ENCODE measurements at places on chromosomes 1 and 21. TPM values are rescaled to one million over a fixed set of nuclear protein-coding genes. Genes with fewer than 3 reads are reported as not detected.

DNA sequence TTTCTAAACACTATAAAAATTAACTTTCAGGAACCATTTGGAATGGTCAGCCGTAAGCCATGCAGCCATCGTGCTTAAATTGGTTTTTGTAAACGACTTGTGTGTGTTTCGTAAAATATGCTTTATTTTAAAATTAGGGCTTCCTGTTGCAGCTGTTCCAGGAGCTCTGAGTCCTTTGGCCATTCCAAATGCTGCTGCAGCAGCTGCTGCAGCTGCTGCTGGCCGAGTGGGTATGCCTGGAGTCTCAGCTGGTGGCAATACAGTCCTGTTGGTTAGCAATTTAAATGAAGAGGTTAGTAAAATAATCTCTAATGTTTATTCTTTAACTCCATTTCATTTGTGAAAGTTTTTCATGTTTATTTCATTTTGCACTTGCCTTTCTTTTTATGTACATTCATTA lies 83.1 kb downstream of the PTBP2 start:
- DNase-seq: no peak

The SH2D5 gene
- 2.1 TPM for total RNA-seq

The IVL gene
- not detected for total RNA-seq

The PALMD gene
- 10.2 TPM for total RNA-seq

The KAZN gene
- total RNA-seq: 6.4 TPM

The SSR2 gene
- total RNA-seq: 1,666 TPM

The HSF2BP gene
- total RNA-seq: 4.7 TPM

Measured in M059J (cell line).